ENCODE measurements at places on chromosomes 7 and 10.

DNA sequence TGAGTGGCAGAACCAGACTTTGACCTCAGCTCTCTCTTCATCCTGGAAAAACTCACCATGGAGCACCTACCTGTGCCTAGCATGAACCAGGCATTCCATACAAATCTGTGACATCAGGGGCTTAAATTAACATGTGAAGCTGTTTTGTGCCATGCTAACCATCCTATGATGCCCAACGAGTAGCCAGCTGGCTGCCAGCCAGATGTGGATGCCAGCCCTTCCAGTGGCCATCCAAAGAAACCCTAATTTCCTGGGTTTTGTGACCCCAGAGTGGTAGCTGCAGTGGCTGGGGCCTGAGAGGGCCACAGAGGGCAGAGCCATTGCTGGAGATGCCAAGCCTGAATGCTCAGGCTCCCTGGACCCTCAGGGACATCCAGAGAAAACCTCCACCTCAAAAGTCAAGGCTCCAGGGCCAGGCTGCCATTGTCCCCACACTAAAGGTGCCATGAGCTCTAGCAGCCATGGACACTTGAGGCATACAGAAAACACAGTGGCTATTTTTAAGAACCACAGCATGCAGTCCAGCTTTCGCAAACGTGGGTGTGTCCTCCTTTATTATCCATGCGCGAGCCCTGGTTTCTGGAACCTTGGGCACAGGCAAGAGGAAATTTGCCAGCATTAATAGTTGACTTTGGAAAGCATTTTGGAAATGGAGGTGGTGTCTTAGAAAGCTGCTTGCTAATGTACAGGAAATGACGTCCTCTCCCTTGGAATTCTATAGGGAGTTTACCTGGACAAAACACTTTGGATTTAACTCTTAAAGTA lies 6.0 kb downstream of the CPXM2 start:
- no peak for DNase-seq

DNA sequence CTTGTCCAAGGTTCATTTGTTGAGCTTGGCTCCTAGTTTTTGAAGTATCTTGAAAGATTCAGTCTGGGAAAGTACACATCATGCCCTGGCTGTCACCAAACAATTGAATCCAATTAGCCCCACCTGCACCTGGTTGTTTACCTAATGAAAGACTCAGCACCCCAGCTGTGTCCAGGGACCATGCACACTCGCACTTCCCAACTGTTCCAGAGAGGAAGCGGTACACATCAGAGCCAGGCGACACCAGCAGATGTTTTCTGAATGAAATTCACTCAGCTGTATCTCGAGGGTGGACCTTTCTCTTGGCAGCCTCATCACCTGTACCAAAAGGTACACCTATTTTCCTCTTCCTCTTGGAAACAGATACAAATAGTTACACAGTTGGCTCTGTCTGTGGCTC lies 216.4 kb upstream of the LRGUK start:
- DNase-seq, result no peak

DNA sequence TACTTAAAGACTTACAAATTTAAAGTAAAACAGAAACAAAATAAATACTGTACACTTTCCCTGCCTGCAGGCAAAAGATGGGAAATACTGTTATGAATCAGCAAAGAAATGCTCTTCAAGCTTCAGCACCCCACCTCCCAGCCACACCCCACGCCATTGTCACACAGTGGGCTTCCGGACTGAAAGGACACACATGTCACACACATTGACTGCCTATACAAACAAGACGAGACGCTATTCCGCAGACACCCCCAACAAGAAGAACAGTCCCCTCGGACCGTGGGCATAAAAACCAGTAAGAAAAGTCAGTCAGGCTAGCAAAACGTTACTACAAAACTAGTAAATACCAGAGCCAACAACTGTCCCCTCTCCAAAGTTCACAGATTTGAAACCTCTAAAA lies 22.2 kb upstream of the PARP12 start:
- DNase-seq, result no peak

DNA sequence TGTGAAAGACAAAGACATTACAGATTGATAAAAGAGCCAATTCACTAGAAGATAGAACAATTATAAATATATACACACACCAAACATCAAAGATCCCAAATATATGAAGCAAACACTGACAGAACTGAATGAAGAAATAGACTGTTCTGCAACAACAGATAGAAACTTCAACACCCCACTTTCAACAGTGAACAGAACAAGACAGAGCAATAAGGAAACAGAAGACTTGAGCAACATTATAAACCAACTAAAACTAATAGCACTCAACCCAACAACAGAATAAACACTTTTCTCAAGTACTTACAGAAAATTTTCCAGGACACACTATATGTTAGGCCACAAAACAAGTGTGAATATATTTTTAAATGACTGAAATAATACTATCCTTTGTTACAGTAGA lies 10.9 kb downstream of the CDCA7L start:
- no peak for DNase-seq

DNA sequence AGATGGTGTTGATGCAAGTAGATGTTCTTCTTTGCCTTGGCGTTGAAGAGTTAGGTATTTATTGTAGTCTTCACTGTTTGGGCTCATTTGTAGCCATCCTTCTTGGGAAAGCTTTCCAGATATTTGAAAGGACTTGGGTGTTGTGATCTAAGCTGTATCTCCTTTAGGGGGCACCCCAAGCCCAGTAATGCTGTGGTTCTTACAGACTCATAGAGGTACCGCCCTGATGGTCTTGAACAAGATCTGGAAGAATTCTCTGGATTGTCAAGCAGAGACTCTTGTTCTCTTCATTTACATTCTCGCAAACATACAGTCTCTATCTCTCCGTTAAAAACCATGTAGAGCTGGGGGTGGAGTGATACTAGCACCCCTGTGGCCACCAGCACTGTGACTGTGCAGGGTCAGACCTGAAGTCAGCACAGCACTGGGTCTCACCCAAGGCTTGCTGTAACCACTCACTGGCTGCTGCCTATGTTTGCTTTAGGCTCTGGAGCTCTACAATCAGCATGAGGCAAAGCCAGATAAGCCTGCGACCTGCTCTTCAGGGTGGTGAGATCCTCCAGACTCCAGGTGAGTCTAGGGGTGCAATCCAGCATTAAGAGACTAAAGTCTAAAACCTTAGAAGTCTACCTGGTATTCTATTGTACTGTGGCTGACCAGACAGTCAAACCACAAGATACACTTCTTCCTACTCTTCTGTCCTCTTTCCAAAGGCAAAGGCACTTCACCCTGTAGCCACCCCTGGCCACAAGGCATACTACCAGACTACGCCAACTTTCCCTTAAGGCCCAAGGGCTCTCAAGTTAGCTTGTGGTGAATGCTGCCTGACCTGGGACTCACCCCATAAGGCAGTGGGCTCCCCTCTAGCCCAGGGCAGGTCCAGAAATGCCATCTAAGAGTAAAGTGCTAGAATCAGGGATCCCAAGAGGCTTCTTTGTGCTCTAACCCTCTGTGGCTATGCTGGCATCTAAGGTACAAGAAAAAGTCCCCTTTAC lies 209.7 kb upstream of the TMEM196 start:
- peak; percentile 65 for DNase-seq

Data from H1 (cell line).